ENCODE measurements at places on chromosomes 4 and X. TPM values are rescaled to one million over a fixed set of nuclear protein-coding genes. Genes with fewer than 3 reads are reported as not detected.

Gene TMEM271
- total RNA-seq, result not detected

Gene CFAP299
- total RNA-seq, result not detected

Gene CT45A10
- total RNA-seq, result not detected

Gene RAB39B
- total RNA-seq, result 0.86 TPM

Gene CFP
- 0.11 TPM for total RNA-seq

Gene CT47B1
- not detected for total RNA-seq

Gene MAMLD1
- total RNA-seq, result 8.9 TPM

Gene RNF212
- 9.5 TPM for total RNA-seq

Gene DGKK
- not detected for total RNA-seq

Gene CPLX1
- total RNA-seq, result not detected

Gene PYURF
- 81.6 TPM for total RNA-seq

Gene UGT2B28
- total RNA-seq, result not detected

Gene CSAG2
- total RNA-seq, result not detected

Gene SNCA
- total RNA-seq, result 0.32 TPM
